NCI-H2081 (cell line): ENCODE measurements at places on chromosomes 3 and 15.

- no peak for DNase-seq
Measured at GRCh38 chr3:18179521-18179920, 245.6 kb downstream of the SATB1 start.

- no peak for DNase-seq
Measured at GRCh38 chr3:126961191-126961790, 21.6 kb upstream of the PLXNA1 start.

GRCh38 chr15:90227816-90228772 lies 5.6 kb downstream of the CIB1 start:
- no peak for DNase-seq

GRCh38 chr3:113534365-113534764 lies 2.0 kb downstream of the SIDT1 start:
- DNase-seq: no peak

GRCh38 chr3:22893101-22893500 lies 310.0 kb upstream of the UBE2E2 start:
- no peak for DNase-seq
